IPS DF 6.9 (cell line): ENCODE measurements at places on chromosomes 6 and 20.

- DNase-seq: no peak
Observed at GRCh38 chr6:111871725-111872400, 1.4 kb downstream of the FYN start.

GRCh38 chr6:158544428-158544827 lies 15.5 kb upstream of the TMEM181 start:
- no peak for DNase-seq

DNA sequence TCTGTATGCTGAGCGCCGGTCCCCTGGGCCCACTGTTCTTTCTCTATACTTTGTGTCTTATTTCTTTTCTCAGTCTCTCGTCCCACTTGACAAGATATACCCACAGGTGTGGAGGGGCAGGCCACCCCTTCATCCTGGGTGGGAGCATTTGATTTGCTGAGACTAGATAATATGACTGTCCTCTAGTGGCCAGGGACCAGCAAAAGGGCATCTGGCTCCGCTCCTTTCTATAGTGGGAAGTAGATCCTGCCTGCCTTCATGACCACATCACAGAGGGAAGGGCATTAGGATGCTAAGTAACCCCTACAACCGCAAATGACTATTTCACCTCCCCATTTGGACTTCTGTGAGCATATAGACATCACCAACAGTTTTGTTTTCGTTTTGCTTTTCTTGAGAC lies 64.5 kb downstream of the TRMT6 start:
- DNase-seq: no peak

DNA sequence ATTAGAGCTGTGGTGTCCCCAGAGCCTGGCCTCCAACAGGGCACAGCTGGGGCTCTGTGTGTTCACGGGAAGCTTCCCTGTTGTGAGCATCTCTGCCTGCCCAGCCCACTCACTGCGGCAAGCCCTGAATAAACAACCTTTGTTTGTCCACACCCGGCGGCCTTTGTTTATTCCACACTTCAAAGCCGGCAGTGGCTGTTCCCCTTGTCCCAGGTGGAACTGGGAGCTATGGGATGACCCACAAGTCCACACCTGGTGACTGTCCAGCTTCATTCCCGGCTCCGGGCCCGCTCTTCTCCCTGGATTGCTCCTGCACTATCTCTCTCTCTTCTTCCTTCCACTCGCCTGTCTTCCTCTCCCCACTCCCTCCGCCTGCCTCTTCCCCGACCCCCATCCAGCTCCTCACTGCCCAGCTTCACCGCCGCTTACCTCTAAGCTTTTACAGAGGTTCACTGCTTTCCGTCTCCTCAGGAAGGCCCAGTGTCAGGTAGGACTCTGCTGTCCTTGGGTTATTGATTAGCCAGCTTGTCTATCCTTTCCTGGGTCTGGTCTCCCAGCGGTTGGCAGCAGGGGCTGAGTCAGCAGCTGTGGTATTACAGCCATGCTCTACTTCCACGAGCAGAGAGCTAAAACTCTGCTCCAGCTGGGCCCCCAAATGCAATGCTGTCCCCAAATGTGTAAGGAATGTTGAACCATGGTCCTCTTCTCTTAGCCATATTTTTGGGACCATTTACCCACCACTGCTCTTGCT lies 17.8 kb downstream of the DACT2 start:
- no peak for DNase-seq

DNA sequence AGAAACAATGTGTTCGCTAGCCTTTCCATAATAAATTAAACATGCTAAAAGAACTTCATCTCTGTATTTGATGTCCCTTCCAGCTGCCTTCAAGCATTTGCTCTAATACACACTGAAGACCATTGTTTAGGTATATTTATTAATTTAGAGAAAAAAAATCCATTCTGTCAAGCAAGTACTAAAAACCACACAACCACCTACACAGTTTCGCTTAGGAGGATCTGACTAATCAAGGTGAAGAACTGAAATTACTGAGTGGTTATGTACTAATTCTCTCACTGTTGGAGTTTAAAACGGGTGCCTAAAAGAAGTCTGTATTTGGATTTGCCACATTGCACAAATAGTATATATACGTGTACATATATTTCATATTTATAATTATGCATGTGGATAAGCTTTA lies 58.9 kb downstream of the GMDS start:
- DNase-seq: no peak

DNA sequence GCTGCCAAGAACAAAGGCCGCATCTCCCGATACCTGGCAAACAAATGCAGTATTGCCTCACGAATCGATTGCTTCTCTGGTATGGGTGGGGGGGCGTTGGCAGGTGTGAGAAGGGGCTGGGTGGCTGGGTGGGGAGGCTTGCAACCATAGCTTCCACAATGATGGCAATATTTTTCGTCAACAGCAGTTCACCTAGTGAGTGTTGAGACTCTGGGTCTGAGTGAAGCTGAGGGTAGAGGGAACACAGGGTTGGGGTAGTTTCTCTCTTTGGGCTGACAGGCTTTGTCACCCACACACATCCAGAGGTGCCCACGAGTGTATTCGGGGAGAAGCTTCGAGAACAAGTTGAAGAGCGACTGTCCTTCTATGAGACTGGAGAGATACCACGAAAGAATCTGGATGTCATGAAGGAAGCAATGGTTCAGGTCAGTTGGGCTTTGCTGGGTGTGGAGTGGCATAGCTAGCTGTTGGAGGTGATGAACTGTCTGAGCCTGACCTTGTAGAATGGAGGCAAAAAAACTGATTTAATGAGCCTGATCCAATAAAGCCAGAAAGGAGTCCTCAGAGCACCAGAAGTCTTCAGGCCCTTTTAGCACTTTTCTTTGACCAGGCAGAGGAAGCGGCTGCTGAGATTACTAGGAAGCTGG lies 4.2 kb downstream of the NOP56 start:
- no peak for DNase-seq

DNA sequence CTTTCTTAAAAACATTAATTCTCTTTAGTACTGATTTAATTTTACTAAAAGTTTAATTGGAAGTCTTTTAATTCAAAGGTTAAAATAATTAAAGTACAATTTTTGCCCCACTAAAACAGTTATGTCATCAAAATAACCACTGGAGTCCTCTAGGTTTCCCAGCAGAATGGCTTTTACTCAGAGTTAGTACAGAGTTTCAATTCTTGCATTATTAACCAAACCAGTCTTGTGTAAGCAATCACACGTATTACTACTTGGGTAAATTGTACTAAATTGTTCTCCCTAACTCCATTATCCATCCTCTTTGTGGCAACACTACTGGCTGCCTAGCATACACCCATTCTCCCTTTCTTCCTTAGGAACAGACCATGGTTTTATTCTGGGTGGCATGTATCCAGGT lies 36.9 kb downstream of the CDK19 start:
- DNase-seq: no peak
